ENCODE measurements at places on chromosomes 7 and 10.
A peak's percentile ranks its signal among the peaks of the same experiment; 100 is the strongest.

GRCh38 chr7:128859232-128860157 lies 3.2 kb upstream of the ATP6V1F start:
- no peak for DNase-seq

DNA sequence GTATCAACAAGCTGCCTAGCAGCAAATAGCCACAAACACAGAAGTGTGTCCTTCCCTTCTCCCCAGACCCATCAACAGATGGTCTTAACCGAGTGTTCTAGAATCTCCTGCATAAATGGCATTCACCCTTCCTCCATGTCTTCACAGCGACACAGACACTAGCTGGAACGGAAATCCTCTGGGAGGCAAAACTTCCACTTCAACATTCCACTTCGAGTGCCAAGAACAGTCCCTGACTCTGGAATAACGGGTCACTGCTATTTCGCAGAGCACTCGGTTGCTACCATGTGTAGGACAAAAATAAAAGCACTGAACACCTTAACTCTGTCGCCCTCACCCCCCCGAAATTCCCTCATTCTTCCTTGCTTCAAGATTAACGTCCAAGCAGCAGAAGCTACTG lies 65.1 kb downstream of the SFMBT2 start:
- DNase-seq: no peak

DNA sequence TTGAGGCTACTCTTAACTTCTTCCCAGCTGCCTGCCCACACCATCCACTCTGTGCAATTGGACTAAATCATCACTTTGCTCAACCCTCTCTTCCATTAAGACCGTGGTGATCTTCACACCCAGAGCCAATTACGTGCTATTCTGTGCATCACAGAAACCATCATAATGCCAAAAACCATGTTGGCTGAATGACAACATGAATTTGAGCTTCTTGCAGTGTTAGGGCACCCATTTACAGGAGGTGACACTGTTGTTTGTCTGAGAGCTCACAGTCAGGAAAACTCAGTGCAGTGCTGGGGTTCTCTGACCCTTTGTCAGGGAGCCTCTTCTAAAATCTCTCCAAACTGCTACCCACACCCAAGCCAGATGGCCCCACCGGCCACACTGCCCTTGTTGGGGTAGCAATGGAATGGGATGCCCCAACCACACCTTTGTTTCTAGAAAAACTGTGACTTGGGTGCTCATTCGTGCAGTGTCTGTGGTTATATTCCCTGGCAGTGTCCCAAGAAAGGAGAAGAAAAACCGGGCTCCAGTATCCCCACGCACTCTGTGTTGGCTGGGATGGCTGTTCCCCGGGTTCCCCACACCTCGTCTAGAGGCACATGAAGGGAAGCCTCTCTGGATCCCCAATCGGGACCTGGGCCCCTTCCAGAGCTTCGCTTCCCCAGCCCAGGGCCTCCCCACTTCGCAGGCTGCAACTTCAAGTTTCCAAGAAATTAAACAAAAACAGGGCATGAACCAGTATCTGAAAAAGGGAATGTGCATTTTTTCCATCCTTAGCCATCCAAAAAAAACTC lies 2.0 kb upstream of the TNS3 start:
- DNase-seq: no peak

GRCh38 chr7:101119876-101120275 lies 7.0 kb upstream of the SERPINE1 start:
- no peak for DNase-seq

DNA sequence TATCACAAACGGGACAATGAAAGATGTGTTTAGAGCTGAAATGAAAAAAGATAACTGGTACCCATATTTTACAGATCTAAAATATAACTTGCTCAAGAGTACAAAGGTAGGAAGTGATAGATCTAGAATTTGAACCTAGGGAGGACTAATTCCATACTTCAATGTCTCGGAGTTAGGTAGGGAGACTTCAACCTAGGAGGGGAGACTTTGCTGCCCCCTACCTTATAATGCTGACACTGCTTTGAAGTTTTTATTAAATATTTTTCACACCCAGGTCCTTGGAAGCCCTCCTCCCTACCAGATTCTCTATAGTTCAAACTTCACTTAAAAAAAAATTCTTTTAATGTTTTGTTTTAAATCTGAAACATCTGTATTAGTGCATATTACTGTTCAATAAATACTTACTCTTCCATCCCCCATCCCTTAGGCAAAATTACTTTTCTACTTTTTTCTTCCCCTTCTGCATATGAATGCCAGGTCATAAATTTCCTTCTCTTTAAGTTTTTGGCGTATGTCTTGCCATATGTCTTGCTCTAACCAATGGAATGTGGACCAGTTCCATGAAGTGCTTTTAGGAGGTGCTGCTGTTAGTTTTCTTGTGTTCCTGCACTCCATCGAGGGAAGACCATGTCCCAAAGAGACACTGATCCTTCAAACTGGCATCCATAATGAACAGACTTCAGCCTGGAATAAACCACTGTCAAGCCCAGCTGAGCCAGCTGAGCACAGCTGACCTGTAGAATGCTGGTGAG lies 57.8 kb downstream of the MICU1 start:
- no peak for DNase-seq

DNA sequence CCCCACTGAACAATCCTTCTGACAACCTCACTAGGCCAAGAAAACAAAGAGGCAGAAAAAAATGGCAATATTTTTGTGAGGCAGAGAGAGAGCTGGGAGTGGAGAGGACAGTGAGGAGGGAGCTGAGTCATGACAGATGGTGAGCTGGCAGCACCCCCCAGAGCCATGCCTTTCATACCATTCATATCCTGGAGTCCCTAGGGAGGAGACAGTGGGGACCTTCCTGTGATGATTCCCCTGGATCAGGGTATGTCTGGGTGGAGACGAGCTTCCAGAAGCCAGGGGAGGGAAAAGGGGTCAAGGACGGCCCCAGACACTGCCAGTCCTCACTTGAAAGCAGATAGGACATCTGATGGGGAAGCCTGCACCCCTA lies 160.5 kb downstream of the ADAM12 start:
- no peak for DNase-seq

DNA sequence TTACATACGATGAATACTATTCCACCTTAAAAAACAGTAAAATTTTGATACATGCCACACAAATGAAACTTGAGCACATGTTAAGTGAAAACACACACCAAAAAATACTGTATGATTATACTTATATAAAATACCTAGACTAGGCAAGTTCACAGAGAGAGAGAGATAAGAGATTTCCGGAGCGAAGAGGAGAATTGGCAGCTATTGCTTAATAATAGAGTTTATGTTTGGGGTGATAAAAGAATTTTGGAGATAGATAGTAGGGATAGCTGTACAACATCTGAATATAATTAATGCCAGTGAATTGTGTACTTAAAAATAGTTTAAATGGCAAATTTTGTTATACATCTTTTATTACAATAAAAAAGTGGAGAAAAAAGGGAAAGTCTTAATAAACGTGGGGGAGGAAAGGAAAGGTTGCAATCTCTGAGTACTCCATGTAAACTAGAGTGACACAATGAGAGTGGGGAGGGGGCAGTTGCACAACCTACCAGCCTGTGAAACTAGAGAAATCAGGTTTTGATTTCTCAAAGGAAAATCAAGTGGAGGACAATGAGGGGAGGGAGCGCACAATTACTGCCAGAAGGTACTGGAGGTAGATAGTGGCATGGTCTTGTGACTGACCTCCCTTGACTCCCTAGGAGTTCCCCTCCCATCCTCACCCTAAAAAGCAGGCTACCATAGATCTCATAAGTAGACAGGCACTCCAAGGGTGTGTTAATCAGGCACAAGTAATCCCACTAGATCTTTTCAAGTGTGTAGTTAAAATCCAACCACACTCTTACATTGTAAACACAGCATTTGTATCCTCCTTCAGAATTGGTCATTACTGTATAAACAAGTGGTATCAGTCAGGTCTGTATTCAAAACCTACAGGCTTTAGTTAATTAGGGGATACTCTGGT lies 31.6 kb upstream of the ANK3 start:
- DNase-seq: no peak

DNA sequence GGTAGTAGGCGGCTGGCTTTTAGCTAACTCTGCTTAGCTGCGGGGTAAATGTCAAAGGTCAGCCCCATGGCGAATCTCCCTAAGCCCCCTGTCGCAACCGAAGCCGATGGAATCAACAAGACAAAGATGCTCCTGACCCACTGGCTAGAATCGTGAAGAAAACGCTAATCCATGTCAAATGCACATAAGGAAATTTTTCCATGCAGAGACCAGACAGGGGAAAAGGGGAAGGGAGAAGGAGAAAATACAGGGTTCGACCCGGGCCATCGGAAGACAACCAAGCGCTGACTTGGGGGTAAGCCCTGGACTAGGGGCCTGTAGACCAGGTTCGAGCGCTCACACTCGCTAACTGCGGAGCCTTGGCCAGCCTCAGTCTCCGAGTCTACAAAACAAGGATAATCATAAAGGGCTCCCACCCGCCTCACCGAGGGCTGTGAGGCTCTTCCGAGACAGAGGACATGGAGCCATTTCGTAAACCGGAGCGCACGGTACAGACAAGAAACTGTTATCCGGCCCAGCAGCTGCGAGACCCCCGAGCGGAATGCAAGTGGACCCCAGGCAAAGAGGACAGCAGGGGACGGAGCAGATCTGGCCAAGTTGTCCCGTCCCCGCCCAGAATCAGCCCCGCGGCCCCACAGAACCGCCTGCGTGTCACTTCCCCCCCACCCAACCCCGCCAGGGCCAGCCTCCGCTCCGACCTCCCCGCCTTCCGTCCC lies 507 bp downstream of the SAR1A start:
- no peak for DNase-seq

DNA sequence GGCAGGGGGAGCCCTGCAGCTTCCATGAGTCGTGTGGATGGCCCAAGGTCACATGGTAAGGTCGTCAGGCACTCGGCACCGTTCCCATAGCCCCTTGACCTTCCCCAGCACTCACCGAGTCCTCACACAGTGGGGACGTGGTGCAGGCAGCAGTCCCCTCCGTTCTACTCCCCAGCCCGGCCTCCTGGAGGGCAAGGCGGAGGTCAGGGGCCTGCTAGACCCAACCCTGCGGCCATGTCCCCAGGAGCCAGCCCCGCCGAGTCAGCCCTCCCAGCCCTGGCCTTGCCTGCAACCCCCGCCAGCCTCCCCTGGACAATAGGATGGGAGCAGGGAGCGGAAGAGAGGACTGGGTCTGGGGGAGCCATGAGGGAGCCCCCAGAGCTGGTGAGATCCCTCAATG lies 65.2 kb downstream of the ELFN1 start:
- no peak for DNase-seq

DNA sequence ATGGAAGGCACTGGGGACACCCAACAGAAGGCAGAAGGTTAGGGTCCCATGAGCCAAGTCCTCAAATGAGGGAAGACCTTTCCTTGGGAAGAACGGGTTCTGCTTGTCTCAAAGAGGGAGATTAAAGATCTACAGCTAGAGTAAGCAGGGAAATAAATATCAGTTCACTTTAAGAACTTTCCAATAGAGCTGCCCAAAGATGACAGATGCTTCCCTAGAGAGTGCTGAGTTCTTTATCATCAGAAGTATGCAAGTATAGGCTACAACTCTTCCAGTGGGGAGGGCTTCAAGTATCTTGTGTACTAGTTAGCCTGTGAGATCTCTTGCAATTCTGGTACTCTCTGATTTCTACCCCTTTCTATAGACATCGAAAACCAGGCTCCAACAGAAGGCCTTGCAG lies 39.4 kb downstream of the EMX2 start:
- DNase-seq: no peak

GRCh38 chr10:132989476-132990415 lies 47.4 kb upstream of the CFAP46 start:
- DNase-seq: peak; percentile 46

DNA sequence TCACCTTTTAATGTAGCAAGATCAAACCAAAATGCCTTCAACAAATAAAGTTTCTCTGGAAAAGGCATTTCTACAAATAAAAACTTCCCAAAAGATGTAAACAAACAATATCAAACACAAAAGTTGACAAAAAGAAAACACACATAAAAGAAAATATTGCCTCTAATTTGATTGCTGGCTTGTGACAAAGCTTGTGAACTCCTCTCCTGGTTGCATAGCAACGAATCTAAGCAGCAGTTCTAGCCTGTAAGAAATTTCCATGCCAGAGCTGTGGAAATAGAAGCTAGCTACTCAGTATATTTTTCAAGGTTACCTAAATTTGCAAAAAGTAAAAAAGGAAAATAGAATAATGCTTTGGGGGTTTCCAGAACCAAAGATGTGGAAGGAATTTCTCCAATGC lies 173.9 kb upstream of the CDK1 start:
- DNase-seq: no peak

- DNase-seq: no peak
These were observed 72.6 kb downstream of the JAZF1 start for GRCh38 chr7:28107960-28108359.

DNA sequence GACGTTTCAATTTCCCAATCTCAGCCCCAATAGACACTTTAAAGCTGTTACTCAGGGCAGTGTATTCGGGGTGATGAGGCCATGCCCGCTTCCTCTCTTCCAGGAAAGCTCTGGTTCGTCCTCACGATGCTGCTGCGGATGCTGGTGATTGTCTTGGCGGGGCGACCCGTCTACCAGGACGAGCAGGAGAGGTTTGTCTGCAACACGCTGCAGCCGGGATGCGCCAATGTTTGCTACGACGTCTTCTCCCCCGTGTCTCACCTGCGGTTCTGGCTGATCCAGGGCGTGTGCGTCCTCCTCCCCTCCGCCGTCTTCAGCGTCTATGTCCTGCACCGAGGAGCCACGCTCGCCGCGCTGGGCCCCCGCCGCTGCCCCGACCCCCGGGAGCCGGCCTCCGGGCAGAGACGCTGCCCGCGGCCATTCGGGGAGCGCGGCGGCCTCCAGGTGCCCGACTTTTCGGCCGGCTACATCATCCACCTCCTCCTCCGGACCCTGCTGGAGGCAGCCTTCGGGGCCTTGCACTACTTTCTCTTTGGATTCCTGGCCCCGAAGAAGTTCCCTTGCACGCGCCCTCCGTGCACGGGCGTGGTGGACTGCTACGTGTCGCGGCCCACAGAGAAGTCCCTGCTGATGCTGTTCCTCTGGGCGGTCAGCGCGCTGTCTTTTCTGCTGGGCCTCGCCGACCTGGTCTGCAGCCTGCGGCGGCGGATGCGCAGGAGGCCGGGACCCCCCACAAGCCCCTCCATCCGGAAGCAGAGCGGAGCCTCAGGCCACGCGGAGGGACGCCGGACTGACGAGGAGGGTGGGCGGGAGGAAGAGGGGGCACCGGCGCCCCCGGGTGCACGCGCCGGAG lies 2.6 kb downstream of the GJD4 start:
- no peak for DNase-seq

DNA sequence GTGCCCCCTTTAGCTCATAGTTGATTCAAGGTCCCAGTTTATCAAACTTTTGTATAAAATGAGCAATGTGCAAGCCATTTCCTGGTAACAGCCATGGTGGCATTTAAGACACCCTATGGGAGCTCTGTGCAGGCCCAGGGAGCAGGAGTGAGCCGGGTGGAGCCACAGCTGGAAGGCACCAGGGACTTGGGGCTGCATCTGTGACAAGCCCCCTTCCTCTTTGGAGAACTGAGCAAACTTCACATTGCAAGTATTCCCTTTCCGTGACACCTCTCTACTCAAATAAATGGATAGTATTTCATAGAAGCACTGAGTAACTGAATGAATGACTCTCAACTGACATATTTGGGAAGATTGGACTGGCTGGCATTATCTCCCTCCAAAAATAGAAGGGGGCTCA lies 558.7 kb upstream of the FOXK1 start:
- no peak for DNase-seq

GRCh38 chr10:83935911-83936310 lies 203.4 kb upstream of the GHITM start:
- no peak for DNase-seq

GRCh38 chr7:155278921-155279320 lies 18.8 kb upstream of the INSIG1 start:
- DNase-seq: no peak

GRCh38 chr7:93205046-93205445 lies 21.2 kb downstream of the HEPACAM2 start:
- no peak for DNase-seq
